ENCODE measurements at places on chromosomes 5 and 9.

DNA sequence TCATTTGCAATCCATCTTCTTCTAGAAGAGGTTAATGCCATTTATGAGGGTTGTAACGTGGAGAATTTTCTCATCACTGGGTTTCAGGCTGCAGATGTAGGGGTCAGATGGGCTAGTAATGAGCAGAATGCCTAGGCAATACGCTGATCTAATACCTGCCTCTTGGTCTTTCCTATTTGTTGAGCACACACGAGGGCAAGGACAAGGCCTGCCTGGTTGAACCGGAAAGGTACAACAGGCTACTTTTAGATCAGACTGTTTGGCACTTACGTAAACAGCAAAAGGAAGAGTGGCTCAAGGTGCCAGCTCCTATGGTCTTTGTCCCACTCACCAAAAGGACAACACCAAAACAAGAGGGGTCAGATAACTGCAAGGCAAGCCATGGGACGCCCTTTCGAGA lies 24.0 kb upstream of the GNE start:
- DNase-seq = no peak

DNA sequence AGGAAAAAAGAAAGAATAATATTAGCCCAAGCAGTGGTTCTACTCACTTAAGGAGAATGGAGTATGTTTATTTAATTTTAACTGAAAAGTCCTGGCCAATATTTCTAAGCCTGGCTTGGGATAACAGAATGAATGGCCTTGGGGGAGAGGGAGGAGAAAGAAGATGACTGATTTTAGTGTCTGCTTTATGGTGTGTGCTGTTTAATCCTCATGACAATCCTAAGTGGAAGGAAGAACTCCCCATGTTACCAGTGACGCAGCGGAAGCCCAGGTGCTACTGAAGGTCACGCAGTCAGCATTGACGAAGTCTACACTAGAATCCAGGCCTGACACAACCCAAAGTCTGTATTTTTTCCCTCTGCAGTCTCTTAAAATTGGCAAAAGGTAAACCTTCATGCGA lies 50.5 kb downstream of the PALM2AKAP2 start:
- DNase-seq = no peak

GRCh38 chr9:134804871-134805270 lies 75.7 kb upstream of the FCN2 start:
- DNase-seq = no peak

- DNase-seq = no peak
Observed at GRCh38 chr9:128005923-128006322, 25.1 kb upstream of the EEIG1 start.

DNA sequence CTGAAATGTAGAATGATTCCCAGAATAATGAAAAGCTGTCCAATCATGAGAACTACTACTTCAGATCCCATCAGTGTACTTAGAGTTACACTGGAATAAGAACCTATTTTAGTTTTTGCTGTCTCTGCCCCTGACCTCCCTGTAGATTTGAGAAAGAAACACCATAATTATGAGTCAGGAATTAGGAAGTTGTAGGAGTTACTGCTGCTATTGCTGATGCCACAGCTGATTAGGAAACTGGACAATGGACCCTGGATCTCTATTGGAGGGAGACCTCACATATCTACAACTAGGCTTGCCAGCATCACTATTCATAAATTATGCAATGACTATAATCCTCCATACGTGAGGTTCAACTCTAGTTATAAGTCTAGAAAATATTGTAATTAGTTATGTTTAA lies 48.8 kb upstream of the EDIL3 start:
- peak; percentile 36 for DNase-seq

DNA sequence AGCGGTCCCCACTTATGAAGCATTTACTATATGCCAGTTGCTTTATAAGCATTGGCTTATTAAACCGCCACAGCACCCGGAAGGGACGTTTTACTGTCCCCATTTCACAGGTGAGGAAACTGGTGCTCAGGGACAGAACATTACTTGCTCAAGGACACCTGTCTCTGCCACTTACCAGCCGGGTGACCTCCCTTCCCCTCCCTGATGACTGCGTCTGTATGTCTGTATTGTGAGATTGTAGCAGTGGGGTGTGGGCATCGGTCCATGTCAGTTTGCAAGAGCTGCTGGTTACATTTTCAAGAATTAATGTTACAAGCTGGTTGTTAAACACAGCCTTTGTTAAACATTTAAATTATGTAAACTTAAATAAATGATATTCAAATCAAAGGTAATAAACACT lies 77.6 kb upstream of the LMX1B start:
- DNase-seq = no peak

- no peak for DNase-seq
Observed at GRCh38 chr5:71620630-71621029, 33.5 kb downstream of the MCCC2 start.

- DNase-seq = peak; percentile 65
Observed at GRCh38 chr5:171757853-171758535, 27.6 kb upstream of the SMIM23 start.

All from stromal cell of bone marrow (primary cell).